ENCODE measurements at places on chromosomes 7 and 10.

DNA sequence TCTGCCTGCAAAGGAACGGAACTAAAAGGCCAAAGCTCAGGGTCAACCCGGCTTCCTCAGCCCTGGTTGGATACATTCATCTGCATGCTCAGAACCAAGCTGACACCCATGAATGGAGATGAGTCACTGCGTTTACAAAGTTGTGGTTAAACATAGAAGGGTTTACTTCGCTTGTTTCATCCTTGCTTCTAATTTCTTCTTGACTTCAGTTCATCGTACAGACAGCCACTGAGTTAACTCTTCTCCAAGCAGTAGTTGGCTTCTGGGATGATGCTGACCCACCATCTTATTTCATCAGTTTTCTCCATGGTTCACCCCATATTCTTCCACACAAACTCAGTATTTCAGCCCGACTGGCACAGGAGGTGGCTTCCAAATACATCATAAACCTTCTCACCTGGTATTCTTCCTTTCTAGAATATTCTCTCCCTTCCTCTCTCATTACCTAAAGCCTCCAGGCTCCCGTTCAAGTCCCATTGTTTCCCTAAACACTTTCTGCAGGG is 166.3 kb upstream of the RNF32 start:
- peaks cover 13% of the 10 kb centered on the region for H3K27me3 ChIP-seq
- H3K27ac ChIP-seq, result no peak overlapping the region
- no peak overlapping the region for H3K4me3 ChIP-seq
- H3K4me1 ChIP-seq, result no peaks in the 10 kb centered on the region
- H3K36me3 ChIP-seq, result no peaks in the 10 kb centered on the region

GRCh38 chr10:32970910-32971309 is 12.9 kb upstream of the ITGB1 start:
- no peak overlapping the region for H3K27ac ChIP-seq
- no peak for DNase-seq
- H3K36me3 ChIP-seq, result no peaks in the 10 kb centered on the region
- H3K4me3 ChIP-seq, result no peak overlapping the region
- H3K4me1 ChIP-seq, result peaks cover 12% of the 10 kb centered on the region

GRCh38 chr10:129192344-129193128 is 274.5 kb upstream of the MGMT start:
- no peaks in the 10 kb centered on the region for H3K36me3 ChIP-seq
- DNase-seq, result no peak
- no peak overlapping the region for H3K4me3 ChIP-seq
- peaks cover 28% of the 10 kb centered on the region for H3K27me3 ChIP-seq

GRCh38 chr10:102948786-102949185 is 30.7 kb downstream of the CNNM2 start:
- no peaks in the 10 kb centered on the region for H3K36me3 ChIP-seq
- no peak overlapping the region for H3K4me3 ChIP-seq
- DNase-seq, result no peak
- H3K27me3 ChIP-seq, result no peaks in the 10 kb centered on the region
- H3K27ac ChIP-seq, result no peak overlapping the region

GRCh38 chr7:158373476-158374133 is 214.0 kb downstream of the PTPRN2 start:
- no peaks in the 10 kb centered on the region for H3K4me1 ChIP-seq
- H3K4me3 ChIP-seq, result no peak overlapping the region
- no peak overlapping the region for H3K27ac ChIP-seq
- no peaks in the 10 kb centered on the region for H3K27me3 ChIP-seq
- no peaks in the 10 kb centered on the region for H3K36me3 ChIP-seq
- no peak for DNase-seq

- H3K4me3 ChIP-seq, result no peak overlapping the region
- no peaks in the 10 kb centered on the region for H3K36me3 ChIP-seq
- H3K27me3 ChIP-seq, result peaks cover 4% of the 10 kb centered on the region
- DNase-seq, result no peak
- no peak overlapping the region for H3K27ac ChIP-seq
Observed at GRCh38 chr10:122490268-122490667, 28.9 kb downstream of the HTRA1 start.

- no peaks in the 10 kb centered on the region for H3K4me1 ChIP-seq
- no peak overlapping the region for H3K27ac ChIP-seq
- peaks cover 5% of the 10 kb centered on the region for H3K36me3 ChIP-seq
- H3K4me3 ChIP-seq, result no peak overlapping the region
Observed at GRCh38 chr10:31171402-31172083, 139.9 kb upstream of the ZNF438 start.

GRCh38 chr7:89680161-89680560 is 474.1 kb upstream of the STEAP1 start:
- no peaks in the 10 kb centered on the region for H3K27me3 ChIP-seq
- DNase-seq, result no peak
- H3K27ac ChIP-seq, result no peak overlapping the region
- no peaks in the 10 kb centered on the region for H3K36me3 ChIP-seq
- no peak overlapping the region for H3K4me3 ChIP-seq

GRCh38 chr10:128080641-128081040 is 45.6 kb downstream of the MKI67 start:
- no peaks in the 10 kb centered on the region for H3K27me3 ChIP-seq
- no peak for DNase-seq
- no peaks in the 10 kb centered on the region for H3K4me1 ChIP-seq
- no peak overlapping the region for H3K27ac ChIP-seq

DNA sequence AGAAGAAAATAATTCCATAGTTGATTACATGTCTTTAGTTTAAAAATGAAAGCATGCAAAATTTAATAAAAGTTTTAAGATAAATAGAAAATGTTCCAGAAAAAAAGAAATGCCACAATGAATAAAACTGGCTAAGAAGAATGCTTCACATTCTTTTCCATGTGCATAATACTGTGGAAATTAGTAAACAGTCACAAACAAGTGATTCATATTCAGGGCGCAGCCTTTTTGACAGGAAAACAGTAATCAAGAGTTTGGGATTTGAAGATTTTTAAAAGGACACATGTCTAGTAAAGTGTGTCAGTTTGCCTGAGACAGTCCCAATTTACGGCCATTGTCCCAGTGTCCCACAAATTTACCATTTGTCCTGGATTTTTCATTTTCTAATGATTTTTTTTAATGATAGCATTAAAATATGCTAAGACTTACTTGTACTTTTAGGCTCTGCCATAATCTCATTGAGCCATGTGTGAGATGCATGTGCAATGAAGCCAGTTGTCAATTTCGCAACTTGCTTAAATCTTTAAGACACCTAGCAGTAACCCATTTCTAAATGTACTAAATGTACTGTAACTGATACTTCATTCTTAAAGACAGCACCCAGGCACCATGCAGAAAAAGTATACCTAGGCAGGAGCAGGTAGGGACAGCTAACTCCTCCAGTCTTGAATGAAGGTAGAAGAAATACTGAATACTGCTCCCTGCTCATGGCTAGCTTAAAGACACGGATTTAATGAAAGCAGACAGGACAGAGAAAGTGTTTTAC is 46.9 kb downstream of the ZNF438 start:
- peaks cover 26% of the 10 kb centered on the region for H3K36me3 ChIP-seq
- H3K27ac ChIP-seq, result peak overlapping the region; percentile 94
- H3K27me3 ChIP-seq, result no peaks in the 10 kb centered on the region
- peak overlapping the region; percentile 51 for H3K4me3 ChIP-seq

Data from T-helper 2 cell treated with Interferon-gamma antibody and Interleukin-4, amounts not matched to agents 5 μg/mL and 100 μg/mL, for 36 hours (primary cell).